ENCODE measurements at places on chromosomes 2 and 18.

GRCh38 chr2:1806254-1806653, 61.9 kb upstream of the PXDN start:
- no peak for DNase-seq

DNA sequence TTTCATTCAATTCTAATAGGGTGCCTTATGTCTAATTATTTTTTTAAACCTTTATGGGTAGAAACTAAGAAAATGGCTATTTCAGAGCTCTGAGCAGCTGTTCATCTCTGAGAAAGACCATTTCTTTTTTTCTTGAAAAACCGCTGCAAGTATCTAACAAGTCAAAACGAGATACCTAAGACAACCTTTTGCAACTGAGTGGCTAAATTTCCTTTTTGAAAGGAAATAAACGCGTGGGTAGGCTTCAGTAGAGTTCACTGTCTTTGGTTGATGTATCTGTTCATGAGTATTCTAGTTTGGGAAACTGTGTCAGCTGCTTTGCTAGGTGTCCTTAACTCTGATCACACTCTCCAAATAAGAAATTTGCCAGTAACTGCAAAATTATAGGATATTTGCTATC, 104.3 kb upstream of the LINC00305 start:
- DNase-seq: no peak

GRCh38 chr2:38446906-38447561, 70.0 kb upstream of the ATL2 start:
- DNase-seq: no peak

GRCh38 chr18:26086959-26087358, 3.5 kb downstream of the SS18 start:
- DNase-seq: no peak

DNA sequence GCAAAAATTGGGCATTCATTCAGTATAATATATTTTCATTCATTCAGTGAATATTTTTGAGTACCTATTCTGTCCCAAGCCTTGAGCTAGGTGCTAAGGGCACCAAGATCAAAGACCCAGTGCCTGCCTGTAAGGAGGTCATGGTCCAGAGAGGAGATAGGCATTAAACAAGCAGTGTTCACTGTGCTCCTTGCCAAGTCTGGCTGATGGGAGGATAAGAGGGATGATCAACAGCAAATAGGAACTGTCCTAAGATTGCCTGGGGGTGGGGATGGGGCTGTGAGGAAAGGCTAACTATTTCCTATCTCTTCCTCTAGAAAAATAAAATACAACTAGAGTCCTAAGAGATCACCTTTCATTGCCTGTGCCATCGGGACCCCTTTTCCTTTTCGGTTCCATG, 60.4 kb downstream of the SETBP1 start:
- DNase-seq: peak; percentile 77

- DNase-seq: no peak
These were observed 7.3 kb upstream of the CAPN10 start for GRCh38 chr2:240579071-240579762.

GRCh38 chr18:73043211-73043610, 175.4 kb upstream of the NETO1 start:
- peak; percentile 36 for DNase-seq
